T-cell (primary cell): ENCODE measurements at places on chromosomes 16 and 17.

- DNase-seq, result no peak
Observed at GRCh38 chr16:15990902-15991301, 41.5 kb downstream of the ABCC1 start.

- no peak for DNase-seq
Observed at GRCh38 chr17:9241371-9241712, 220.0 kb downstream of the NTN1 start.

- no peak for DNase-seq
Observed at GRCh38 chr16:52383640-52384292, 163.2 kb downstream of the TOX3 start.

DNA sequence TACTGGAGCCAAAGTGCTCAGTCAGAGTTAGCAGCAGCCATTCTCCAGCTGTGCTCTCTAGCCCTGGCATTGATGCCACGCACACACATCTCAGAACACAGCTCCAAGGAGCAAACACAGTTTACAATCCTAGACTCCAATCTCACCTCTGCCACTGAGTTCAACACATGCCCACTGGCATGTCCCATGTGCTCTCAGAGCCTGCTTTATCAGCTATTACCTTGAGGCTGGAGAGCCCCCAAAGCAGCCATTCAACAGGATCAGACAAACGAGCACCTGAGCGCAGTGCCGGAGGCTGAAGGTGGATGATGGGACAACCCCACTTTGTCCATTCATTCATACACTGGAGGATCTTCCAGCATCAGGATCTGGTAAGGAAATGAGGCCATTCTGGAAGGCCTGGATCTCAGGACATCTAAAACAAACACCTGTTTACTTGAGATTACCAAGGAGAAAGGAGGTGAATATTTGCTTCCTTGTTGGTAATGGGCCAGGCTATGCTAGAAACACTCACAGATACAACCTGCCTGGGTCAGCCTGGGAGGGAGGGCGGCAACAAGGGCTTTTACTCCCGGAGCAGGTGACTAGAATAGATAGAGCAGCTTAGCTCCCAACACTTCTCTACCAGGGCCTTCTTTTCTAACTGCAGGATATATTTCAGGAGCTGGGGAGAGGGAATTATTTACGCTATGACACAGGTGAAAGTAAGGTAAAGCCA is 25.4 kb downstream of the RANBP10 start:
- DNase-seq, result no peak

GRCh38 chr17:75450270-75450669 is 6.2 kb upstream of the TMEM94 start:
- DNase-seq, result no peak

- DNase-seq, result no peak
Observed at GRCh38 chr16:648071-648780, 939 bp upstream of the WDR90 start.

DNA sequence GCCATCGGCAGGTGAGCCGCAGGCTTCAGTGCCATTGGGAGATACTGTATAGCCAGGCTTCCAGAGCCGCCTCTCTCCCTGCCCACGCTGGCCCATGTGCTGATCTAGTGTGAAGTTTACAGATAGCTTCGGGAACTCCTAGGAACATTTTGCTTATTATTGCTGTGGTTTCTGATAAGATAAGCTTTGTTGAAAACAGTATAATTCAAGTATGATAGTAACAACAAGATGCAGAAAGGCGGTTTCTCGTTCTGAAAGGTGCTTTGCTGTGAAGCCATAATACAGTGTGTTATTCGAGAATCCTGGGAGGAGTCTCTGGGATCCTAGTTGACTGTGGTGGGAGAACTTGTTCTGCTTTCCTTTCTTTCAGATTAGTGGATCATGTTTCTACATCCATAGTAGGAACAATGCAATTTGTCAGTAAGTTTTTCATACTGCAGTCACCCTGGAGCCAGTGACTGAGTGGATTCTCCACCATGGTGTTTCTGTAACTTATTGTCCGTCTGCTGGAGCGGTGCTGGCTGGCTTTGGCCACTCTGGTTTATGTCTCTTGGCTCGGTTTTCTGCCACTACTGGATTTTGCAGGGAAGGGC is 31.5 kb downstream of the RAB11FIP3 start:
- DNase-seq, result no peak

DNA sequence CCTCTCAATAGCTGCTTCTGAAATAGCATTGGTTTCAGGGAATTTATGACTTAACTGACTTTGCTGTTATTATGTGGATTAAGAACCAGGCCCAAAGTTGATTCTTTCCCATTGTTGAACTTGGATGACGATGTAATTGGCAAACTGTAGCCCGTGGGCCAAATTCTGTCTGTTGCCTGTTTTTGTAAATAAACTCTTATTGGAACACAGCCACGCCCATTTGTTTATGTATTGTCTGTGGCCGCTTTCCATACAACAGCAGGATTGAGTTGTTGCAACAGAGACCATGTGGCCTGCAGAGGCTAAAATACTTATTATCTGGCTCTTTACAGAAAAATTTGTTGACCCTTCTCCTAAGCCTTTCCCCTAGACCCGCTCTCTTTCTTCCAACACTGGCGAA is 31.6 kb downstream of the NTN1 start:
- no peak for DNase-seq

- no peak for DNase-seq
Observed at GRCh38 chr16:88974916-88975215, 2.1 kb downstream of the CBFA2T3 start.

DNA sequence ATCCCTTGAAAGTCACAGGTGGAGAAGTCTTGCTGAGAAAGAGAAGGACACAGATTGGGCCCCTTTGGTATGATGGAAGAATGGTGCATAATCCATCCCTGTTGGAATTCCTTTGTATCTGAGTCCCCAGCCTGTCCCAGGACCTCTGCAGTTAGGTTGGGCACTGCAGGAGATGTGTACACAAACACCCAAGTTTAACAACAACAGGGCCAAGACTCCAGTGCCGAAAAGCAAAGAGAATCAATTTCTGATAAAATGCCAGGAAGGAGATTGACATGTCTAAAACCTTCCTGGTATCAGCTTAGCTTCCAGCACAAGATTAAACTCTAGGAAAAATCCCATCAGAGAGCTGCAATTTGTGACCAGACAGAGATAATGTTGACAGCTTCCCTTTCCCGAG is 32.9 kb downstream of the KATNIP start:
- DNase-seq, result no peak

- DNase-seq, result no peak
Observed at GRCh38 chr17:65930140-65930730, 261.7 kb downstream of the CEP112 start.

GRCh38 chr16:3439637-3440036 is 3.7 kb downstream of the ZNF597 start:
- no peak for DNase-seq

- DNase-seq, result no peak
Observed at GRCh38 chr17:67244431-67245072, 444 bp downstream of the HELZ start.

DNA sequence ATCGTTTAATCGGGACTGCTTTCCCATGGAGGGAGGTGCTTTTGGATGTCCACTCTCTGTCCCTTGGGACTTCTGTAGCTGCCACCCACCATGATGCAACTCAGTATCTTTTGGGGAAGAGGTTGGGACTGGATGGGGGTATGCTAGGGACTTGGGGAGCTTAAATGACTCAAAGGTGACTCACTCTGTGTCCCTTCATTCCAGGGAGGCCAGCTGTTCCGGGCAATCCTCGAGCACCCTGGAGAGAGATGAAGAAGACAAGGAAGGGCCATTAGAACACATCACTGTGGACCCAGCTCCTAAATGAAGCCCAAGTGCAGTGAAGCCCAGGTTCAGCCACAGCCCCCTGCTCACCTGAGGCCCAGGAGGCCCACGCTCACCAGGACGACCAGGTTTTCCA is 4.6 kb downstream of the COL1A1 start:
- no peak for DNase-seq

DNA sequence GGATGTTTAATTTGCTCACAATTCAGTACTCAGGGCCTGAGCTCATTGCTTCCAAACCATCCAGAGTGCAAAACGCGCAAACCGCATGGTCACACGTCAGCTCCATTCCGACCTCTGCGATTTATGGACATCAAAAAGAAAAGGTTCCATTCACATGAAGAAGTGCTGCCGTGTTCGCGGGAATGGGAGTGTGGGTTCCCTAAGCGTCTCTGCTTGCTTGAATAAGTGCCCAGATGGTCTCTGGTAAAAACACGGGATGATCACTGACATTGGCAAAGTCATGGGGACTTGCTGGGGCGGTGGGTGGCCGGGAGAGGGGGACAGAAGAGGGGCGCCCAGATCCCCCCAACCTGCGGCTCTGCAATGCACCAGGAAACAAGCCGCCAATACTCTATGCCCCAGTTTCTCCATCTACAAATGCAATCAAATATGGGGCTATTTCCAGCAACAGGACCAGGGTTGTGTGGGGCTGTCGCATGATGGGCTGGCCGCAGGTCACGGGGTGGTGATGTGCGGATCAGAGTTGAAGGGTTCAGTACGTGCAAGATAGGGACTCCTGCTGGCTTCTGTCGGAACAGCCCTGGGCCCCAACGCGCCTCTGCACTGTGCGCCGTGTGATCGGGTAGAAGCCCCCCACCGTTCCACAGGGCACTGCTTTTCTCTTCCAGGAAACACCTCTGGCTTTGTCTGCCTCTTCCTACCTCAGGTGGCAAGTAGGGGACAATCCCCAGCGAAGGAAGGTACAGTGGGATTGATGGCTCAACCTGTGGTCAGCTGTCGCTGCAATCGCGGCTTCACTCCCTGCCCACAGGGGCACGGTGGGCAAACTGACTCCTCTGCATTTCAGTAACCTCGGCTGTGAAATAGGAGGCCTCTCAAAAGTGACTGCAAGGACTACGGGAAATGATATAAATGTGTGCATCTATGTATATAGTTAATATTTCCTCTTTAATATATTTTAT is 11.2 kb downstream of the FOXF1 start:
- no peak for DNase-seq

DNA sequence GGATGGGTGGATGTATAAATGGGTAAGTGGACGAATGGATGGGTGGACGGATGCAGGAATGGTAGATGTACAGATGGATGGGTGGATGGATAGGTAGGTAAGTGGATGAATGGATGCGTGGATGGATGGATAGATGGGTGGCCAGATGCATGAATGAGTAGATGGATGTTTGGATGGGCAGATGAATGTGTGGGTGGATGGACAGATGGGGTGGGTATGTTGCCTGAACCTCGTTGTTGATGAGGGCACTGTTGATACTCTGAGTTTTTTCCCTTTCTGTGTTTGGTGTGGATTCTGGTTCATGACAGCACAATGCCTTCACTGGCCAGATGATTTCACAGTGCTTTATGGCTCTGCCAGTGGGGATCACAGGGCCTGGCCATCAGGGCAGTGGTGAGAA is 208.3 kb downstream of the NPIPB11 start:
- no peak for DNase-seq

DNA sequence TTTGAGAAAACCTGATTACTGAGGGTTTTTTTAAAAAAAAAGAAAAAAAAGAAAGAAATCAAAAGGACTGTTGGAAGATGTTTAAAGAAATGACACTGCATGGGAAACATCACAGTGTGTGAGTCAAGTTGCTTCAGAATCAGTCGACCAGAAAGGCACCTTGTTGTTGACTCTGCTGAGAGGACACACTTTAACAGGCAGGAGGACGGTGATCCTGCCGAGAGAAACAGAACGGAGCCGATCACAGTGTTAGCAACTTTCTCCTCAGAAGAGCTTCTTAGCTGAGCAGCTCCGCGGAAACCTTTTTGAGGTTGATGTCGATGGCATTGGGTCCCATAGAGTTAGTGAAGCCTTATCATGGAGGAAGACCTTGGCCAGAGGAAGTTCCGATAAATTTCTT is 538.7 kb downstream of the RBFOX1 start:
- DNase-seq, result no peak

- no peak for DNase-seq
Observed at GRCh38 chr17:28841901-28842281, 699 bp downstream of the FAM222B start.

GRCh38 chr17:56868716-56869115 is 34.8 kb downstream of the DGKE start:
- DNase-seq, result no peak

- DNase-seq, result peak; percentile 65
Observed at GRCh38 chr16:2009791-2010510, at the start of gene ZNF598. Gene ZNF598, minus strand, starts transcription at chr16:2009821.

- no peak for DNase-seq
Observed at GRCh38 chr16:74841469-74841868, 66.8 kb upstream of the FA2H start.

GRCh38 chr16:24541233-24541933 is 2.0 kb downstream of the RBBP6 start:
- DNase-seq, result no peak

DNA sequence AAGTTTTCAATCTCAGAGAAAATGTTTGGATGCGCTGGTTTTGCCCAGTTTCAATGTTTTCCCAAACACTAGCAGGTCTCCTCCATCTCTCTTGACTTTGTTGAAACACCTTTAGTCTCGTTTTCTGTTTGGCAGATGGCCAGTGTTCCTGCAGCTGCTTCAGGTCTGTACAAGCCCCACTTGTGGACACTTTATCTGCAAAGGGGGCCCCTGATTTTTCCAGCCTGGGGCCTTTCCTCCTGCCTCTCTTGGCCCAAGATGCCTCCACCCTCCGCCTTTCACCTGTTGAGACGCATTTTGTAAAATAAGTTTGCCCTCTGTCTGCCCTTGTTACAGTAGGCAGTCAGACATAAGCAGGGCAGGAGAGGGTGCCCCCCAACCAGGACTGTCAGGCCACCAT is 21.8 kb upstream of the PRM1 start:
- no peak for DNase-seq

DNA sequence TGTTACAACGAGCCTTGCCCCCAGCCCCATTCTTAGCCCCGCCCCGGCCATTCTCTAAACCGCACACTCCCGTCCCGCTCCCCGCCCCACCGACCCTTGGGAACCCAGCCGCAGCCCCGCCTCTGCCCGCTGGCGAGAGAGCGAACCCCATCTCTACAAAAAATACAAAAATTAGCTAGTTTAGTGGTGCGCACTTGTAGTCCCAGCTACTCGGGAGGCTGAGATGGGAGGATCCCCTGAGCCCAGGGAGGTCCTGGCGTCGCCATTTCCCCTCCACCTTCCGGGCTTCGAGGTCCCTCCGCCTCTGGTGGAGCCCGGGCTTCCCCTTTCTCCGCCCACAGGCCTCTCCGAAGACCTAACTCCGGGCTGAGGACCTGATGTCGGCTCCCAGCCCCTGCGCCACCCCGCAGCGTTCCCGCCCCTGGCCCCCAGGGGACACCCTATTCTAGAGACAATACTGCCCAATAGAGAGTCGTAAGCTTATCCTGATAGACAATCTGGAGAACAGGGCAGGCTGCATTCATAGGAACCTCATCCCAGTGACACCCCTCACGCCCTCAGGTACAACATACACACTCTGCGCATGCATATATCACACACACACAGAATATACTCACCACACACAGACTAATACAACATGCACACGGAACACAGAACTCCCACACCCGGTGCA is 480 bp upstream of the PROCA1 start:
- peak; percentile 49 for DNase-seq
